ENCODE measurements at places on chromosomes 12 and 14. TPM values are rescaled to one million over a fixed set of nuclear protein-coding genes. Genes with fewer than 3 reads are reported as not detected.

DNA sequence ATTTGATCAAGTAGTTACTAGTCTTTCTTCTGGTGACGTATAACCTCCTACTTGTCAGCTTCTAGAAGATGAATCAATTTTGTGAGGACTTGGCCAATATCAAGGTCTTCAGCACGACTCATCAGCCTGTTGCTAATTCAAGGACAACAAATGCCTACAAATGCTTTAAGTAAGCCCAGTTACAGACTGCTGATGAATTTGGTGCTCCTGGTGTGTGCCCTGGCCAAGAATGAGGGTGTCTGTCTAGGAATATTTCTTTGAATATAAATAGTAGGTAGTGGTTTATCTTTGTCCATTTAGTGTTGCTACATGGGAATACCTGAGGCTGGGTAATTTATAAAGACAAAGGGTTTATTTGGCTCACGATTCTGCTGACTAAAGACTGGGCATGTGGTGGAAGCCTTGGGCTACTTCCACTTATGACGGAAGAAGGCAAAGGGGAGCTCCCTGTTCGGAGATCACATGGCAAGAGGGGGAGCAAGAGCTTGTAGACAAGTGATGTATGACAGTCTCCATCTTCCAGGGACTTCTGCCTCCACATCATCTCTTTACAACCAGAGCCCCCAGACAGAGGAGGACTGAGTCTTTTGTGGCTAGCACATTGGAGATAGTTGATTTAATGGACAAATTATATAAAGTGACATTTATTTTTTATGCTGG lies 180.2 kb downstream of the CRADD start:
- peak; percentile 76 for DNase-seq

The GPR137C gene
- 0.70 TPM for polyA plus RNA-seq

DNA sequence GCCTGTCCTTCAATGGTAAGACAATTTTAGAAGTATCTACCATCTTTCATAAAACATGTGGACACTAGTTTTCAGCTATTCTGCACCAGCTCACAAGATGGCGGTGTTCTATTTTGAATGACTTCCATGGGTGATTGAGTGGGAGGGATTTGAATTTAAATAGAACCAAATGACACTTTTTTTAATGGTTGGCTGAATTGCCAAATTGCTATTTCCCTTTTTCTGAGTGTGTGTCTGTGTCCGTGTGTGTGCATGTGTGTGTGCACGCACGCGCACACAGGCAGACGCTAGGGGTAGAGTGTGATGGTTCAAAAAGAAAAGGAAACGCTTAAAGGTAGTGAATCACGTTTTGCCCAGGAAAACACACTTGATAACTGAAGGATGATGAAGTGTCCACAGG lies 362.6 kb downstream of the DAD1 start:
- DNase-seq, result peak; percentile 2

DNA sequence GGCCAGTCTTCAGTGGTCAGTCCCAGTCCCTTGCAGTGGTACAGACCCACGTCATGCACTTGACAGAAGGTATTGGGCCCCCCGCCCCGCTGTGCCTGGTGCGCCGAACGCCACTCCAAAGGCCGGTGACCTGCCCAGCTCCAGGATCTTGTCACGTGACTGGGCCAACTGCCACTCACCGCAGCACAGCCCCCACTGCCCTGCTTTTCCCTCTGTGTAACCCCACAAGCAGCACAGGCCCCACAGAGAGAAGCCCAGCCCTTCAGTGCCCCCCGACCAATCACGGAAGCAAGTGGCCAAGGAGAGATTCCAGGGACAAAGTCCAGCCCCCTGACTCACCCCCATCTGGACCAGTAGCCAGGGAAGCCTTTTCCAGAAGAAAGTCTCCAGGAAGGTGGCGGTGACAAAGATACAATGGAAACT lies 498 bp downstream of the GPR132 start:
- DNase-seq, result peak; percentile 35

DNA sequence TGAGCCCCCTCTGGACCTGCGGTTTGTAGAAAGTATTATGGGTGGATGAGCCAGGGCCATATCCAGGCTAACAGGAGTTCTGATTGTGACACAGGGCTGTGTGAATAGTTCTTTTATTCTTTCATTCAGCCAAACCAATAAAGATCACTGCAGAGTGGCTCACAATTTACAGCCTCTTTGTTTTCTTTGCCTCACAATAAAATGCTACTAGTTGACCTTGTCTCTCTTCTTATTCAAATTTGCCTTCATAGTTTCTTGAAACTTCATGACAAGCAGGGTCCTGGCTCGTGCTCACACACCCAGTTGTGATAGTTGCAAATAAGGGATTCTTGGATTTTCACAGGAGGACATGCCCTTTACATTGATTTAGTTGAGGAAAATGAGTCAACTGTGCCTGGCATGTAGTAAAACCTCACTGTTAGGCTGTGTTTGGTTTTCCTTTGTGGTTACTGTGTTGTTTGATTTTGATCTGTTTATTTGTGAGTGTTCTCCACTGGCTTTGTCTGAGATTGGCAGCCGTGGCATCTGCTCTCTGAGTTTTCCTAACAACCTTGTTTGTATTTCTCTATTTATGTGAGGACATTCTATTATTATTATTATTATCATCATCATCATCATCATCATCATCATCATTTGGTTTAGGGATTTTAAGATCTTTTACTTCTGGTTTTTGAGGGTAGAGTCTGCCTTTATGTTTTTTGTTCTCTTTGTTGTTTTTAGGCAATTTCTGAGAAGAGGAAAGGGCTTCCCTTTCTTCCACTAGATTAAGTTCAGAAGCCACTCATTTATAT lies 2.7 kb upstream of the KRT6B start:
- no peak for DNase-seq

The RDH16 gene
- polyA plus RNA-seq, result not detected

- DNase-seq, result no peak
Measured at GRCh38 chr14:50667684-50667995, 466 bp downstream of the SAV1 start.

DNA sequence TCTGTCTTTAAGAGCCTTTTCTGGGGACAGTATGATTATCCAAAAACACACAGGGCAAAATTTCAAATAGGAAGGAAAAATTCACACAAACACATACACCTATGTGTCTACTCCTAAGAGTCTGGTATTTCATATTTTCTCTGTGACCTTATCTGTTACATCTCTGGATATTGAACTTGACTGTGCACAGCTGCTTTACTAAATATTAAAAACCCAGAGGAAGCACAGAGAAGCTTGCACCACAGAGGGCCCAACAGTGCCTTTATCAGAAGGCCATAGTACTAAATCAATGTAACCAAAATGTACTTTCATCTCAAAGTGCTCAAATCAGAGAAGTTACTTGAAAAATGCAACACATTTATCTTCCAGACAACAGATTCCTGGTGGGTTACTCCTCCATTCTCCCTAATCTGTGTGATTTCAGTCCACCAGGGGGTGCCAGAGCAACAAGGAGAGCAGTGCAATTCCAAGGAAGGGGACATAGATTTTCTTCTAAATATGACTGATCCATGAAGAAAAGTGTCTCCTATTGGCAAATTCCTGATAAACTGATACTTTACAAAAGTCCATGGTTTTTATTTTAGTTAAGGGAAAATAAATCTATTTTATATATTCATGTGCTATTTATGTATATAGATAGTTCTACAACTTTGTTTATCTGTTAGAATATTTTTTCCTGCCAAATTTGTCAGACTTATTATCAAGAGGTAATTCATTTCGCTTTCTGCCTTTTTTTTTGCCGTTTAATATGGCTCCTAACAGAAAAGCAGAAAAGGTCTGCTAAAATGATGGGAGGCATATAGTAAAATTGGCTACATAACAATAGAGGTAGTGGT lies 617.6 kb downstream of the LRFN5 start:
- peak; percentile 81 for DNase-seq

GRCh38 chr14:55477680-55478079 lies 37.3 kb upstream of the TBPL2 start:
- no peak for DNase-seq

DNA sequence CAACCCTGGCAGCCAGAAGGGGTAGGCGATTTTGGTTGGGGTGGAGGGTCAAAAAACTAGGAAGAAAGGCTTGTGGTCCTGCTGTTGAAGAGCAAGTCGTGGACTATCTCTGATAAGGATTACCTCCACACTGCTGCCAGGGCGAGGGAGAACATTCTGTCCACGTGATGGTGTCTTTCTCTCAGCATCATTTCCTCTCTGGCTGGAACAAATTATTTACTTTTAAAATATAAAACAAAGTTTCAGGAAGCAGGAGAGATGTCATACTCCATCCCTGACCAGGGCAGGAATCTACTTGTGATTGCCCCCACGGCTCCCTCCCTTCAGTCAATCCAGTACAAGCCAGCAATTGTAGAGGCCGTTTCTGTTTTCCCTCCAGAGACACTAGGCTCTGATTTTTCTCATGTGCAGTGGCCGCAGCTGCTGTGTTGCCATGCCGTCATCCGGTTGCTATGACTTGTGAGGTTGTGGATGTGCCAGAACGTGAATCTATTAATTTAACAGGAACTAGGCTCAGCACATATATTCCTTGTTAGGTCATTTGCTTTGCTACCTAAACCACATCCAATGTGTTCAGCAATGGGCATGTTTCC lies 61.5 kb upstream of the PTGR2 start:
- peak; percentile 98 for DNase-seq

DNA sequence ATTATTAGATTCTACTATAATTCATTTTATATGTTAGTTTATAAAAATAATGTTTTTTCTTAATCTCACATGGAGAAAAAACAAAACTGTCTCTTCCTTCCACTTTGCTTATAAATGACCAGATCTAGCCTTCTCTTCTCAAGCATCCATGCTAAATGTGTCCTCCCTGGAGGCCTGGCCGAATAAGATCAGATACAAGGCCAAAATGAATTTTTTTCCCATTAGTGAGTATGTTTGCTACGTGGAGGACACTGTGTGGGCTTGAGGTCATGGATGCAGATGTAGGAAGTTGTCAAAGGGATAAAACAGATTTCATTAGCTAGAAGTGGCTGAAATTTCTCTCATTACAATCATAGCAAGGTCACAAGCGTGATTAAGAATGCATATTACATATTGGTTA lies 1244.9 kb upstream of the SEL1L start:
- no peak for DNase-seq

The TSPAN9 gene
- polyA plus RNA-seq, result 8.0 TPM

DNA sequence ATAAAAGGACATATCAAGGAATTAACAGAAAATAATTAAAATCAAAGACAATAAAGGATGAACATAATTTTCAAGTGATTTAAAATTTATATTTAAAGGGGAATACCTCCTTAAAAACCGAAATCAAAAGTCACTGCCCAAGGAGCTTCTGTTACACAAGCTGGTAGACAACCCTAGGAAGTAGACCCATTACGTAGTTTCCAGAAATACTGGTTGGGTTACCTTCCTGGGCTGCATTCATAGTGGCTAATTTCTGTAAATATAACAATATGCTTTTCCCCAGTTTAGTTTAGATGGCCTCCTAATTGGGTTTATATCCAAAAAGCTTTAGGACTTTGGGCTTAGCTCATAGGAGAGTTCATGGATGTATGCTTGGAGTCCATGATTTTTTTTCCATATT lies 2.1 kb upstream of the EDDM3A start:
- DNase-seq, result no peak

- DNase-seq, result peak; percentile 80
Measured at GRCh38 chr14:89399594-89400068, 17.4 kb downstream of the FOXN3 start.

- peak; percentile 62 for DNase-seq
Measured at GRCh38 chr14:102849526-102850379, 72.5 kb downstream of the TRAF3 start.

The SNAPC1 gene
- 41.0 TPM for polyA plus RNA-seq

Measured in GM23248 (cell line).